EL (cell line): ENCODE measurements at places on chromosomes 11 and 22.

GRCh38 chr11:61056981-61057380 lies 45.3 kb upstream of the CD5 start:
- DNase-seq, result no peak

DNA sequence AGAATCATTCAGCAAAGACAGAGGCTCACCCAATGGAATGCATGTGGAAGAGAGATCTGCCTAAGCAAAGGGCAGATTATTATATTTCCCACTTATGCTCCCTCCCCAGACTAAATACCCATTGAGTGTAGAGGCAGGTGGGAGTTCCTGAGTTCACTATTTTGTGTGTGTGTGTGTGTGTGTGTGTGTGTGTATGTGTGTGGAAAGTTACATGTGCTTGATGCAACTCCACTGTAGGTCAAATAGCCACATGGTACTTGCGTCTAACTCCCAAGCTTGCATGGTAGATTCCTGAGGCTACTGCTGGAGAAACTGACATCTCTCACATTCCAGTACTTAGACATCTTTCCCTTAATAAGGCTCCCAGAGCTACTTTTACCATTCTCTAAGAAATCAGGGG lies 3.4 kb upstream of the COPB1 start:
- DNase-seq, result no peak

GRCh38 chr22:36010882-36011281 lies 17.7 kb downstream of the RBFOX2 start:
- peak; percentile 90 for DNase-seq

DNA sequence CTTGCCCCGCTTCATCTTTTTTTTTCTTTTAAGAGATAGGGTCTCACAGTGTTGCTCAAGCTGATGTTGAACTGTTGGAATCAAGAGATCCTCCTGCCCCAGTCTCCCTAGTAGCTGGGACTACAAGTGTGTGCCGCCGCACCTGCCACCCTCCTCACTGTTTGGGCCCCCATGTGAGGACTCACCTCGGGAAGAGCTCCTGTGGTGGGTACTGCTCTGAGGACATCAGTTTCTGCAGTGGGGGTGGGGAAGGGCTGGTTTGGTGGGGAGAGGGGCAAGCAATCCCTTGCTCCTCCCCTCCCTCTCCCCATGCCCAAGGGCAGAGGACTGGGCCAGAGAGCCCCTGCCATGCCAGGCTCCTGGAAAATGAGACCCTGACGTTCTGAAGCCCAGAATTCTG lies 1.5 kb upstream of the SLC16A8 start:
- DNase-seq, result no peak

DNA sequence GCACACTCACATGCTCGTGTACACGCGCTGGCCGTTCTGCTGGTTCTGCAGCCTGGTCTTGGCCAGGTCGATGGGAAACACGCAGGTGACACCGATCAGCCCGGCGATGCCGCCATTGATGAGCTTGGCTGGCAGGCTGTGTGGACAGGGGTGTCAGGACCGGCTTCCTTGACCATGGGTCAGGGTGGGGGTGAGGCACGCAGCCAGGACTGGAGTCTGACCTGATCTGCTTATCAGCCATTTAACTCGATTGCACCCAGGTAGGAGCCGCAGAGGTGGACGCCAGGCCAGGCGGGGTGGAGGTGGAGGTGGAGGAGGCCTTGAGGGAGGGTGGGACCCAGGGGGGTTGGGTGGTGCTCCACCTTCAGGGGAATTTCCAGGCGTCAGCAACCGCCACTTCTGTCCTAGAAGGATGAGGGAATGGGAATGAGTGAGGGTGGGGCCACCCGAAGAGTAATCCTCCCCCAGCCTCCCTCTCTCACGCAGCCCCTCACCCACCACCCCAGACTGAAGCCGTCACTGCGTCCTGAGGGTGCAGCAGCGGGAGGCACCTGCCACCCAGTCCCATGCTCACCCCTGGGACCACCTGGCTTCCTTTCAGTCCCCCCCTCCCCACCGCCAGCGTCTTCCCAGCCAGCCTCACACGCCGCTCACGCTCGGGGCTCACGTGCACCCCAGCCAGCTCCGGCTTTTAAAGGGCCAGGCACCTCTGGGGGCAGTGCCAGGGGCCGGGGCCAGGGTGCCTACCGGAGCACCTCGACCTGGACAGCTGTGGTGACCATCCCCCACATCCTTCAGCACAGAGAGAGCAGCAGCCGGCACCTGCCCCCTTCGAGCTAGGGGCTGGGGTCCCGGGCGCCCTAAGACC lies 3.1 kb downstream of the SLC25A22 start:
- DNase-seq, result peak; percentile 45

GRCh38 chr11:57788703-57789088 lies 27.1 kb downstream of the CTNND1 start:
- no peak for DNase-seq

DNA sequence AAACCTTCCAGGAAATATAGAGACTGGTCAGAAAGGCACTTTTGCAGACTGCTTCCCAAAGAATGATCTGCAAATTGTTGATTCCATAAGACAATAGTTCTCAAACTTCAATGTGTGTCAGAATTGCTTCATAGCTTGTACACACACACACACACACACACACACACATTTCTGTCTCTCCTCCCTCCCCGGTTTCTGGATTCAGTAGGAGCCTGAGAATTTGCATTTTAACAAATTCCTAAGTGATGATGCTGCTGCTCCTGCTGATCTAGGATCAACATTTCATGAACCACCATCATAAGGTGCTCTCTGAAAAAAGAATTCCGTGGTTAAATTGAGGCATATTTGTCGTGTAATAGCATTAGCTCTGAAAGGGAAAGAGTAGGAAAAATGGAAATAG lies 35.3 kb upstream of the FZD4 start:
- peak; percentile 71 for DNase-seq

GRCh38 chr11:8814209-8814922 lies 96.6 kb upstream of the AKIP1 start:
- DNase-seq, result peak; percentile 58

DNA sequence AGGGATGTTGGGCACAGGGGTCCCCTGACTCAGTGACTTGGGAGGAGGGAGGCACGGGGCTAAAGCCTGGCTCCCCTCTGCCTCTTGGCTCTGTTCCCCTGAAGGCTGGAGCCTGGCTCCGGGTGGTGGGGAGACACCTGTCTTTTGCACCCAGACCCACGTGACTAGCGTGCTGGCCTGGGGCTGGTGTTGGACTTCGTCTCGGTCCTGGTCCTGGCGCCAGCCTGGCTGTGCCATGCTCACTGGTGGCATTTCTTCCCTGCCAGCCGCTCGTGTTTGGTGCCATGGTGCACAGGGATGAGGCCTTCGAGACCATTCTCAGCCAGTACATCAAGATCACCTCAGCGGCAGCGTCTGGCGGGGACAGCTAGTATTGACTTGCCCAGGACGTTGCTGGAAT lies 56.7 kb downstream of the GRAMD4 start:
- DNase-seq, result no peak

- no peak for DNase-seq
Observed at GRCh38 chr11:5737670-5738392, 1.6 kb downstream of the OR56B1 start.

GRCh38 chr11:117911694-117912093 lies 17.5 kb downstream of the TMPRSS13 start:
- DNase-seq, result no peak

DNA sequence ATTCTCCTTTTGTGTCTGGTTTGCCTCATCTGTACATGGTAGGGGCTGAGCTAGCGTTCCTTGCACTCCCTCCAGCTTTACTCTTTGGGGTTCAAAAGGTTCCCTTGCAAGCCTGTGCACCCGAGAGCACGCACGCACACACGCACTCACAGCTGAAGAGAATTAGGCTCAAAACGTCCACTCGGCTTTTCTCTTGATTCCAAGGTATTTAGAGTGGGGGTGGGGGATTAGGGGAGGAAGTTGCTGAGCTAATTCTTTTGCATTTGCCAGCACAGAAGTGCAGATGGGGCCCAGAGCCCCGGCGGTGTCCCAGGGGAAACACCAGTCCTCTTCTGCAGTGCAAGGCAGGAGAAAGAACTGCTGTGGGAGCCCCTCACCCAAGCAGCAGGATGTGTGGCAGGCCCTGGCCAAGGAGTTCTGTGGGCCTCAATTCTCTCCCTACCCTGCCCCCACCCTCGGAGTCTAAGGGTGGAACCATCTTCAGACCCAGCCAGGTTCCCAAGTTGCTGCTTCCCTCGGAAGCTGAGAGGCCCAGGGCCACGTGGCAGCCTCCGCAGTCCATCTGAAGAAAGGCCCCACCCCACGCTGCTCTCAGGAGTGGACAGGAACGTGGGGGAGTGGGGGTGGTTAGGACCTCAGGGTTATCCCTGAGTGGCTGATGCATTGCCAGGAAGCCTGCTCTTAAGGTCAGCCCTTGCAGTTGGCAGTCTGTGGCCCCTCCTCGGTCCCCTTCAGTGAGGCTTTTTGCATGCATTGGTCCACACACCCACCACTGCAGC lies 3.8 kb upstream of the KCNQ1OT1 start:
- DNase-seq, result no peak

GRCh38 chr22:22787786-22788459 lies 99.7 kb upstream of the IGLL5 start:
- peak; percentile 33 for DNase-seq

GRCh38 chr11:77510095-77510494 lies 36.2 kb upstream of the PAK1 start:
- no peak for DNase-seq

GRCh38 chr11:47186700-47187695 lies 764 bp upstream of the PACSIN3 start:
- DNase-seq, result peak; percentile 66

- DNase-seq, result no peak
Observed at GRCh38 chr11:11491014-11491413, 130.8 kb downstream of the GALNT18 start.

- DNase-seq, result no peak
Observed at GRCh38 chr11:86891036-86891435, 64.2 kb downstream of the FZD4 start.

DNA sequence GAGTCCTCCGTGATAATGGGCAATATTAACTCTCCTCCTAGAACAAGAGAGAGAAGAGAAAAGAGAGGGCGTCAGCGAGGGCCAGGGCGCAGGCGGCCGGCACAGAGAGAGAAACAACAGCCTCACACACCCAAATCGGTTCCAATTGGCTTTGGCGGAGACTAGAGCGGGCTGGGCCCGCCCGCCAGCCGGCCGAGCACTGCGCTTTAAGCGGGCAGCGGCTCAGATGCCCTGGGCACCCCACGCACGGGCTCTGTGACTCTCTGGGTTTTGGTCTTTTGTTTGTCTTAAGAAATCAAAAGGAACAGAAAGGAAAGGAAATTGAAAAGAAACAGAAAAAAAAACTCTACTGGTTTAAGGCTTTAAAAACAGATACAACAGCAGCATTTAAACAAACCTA lies 17.0 kb downstream of the SLC22A12 start:
- DNase-seq, result peak; percentile 19

DNA sequence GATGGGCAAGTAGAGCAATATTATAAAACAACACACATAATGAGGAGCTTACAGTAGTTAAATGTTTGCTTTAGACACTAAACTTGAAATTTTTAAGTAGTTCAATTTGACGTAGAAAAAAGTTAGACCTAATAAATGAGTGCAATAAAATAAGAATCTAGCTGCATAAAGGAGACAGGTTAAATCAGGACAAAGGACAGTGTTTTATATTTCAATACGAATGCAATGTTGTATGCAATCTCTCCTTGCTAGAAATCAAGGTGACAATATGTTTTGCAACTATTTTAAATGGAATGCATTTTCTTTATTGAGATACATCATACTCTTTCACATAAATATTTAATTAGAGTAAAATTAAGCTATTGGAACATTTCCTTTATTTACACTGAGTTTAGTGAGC lies 267.9 kb downstream of the CASP12 start:
- DNase-seq, result no peak

DNA sequence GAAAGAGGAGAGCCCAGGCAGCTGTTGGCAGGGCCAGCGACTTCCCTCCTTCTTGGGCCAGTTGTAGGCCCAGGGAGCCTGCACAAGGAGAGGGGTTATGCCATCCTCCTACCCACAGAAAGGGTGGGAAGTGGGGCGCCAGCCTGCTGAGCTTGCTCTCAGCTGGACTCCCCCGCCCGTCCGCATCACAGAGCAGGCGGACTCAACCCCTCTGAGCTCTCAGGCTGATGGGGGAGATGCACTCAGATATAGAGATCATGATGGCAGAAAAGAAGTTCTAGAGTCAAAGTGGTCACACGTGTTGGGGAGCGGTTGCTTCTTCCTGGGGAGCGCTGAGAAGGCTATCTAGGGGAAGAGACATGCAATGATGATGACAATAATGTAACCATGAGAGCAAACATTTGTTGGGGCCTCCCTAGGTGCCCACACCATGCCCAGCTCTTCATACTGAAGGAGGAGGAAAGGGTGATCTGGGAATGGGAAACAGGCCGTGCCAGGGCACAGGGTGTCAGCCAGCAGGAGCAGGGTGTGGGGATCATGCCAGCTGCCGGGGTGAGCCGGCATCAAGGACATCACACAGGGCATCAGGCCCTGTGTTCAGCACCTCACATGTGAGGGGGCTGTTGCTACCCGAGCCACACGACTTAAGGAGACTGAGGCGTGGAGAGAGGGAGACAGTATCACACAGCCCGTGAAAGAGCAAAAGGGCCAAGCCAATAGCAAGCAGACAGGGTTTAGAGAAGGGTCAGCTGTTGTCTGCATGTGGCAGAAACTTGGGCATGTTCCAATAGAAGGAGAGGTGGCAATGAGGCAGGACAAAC lies 7.7 kb downstream of the SLC35E4 start:
- DNase-seq, result no peak

GRCh38 chr11:70066628-70067027 lies 11.5 kb upstream of the ANO1 start:
- no peak for DNase-seq

DNA sequence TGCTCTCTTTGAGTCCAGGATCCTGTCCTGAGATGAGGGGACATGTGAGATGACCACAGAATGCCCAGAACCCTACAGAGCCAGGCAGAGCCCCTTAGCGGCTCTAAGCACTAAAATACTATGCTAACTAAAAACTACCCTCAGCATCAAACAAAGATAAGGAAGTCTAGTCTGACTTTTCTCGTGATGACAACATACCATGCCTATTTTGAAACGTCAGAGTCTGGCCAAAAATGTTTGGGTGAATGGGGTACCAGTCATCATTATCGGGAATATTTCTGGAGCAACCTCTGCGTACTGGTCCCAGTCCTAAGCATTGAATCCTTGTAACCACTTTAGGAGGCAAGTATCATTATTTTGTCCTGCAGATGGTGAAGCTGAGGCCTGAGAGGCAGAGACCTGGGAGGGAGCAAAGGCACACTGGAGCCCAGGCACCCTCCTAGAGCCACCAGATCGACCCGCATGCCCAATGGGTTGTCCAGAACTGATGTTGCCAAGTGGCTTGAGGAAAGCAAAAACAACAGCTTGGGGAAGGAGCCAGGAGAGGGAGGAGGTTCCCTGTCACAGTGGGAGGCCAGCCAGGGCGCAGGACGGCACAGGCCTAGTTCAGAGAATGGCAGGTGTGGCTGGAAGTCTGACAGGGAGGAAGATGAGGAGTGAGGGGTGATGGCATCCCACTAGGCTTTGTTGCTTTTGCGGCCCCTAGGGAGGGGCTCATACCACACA lies 7.2 kb upstream of the OSM start:
- no peak for DNase-seq
